ENCODE measurements at places on chromosomes 13 and 19.

DNA sequence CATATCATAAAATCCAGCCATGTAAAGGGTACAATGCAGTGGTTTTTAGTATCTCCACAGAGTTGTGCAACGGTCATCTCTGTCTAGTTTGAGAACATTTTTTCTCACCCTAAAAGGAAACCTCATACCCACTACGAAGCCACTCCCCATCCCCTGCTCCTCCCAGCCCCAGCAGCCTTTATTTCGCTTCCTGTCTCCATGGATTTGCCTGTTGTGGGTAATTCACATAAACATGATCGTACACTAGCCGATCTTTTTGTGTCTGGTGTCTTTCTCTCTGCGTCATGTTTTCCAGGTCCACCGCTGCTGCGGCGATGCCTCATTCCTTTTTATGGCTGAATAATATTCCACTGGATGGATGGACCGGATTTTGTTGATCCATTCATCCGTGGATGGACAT is 28.6 kb downstream of the BICRA start:
- no peak for DNase-seq

DNA sequence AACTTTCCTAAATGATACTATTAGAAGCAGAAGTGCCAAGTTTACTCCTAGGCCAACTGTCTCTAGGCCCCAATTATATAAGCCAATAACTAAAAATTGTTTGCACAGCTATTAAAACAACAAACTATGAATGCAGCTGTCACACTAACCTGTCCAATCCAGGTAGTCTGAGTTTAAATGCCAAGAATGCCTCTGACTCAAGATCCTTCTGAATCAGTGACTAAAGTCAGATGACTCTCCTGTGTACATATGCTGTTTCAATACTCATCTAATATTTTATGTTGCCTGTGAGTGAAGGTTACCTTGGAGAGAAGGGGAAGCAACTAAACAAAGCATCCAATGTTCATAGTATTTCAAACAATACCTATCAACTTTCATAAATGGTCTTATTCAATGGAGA is 257.0 kb downstream of the ENOX1 start:
- no peak for DNase-seq

GRCh38 chr13:64704121-64704649 is 2526.0 kb downstream of the PCDH9 start:
- DNase-seq: no peak

- DNase-seq: no peak
These were observed 1.4 kb upstream of the OR7G3 start for GRCh38 chr19:9128171-9128570.

- no peak for DNase-seq
These were observed 222.8 kb upstream of the PRR20A start for GRCh38 chr13:56917966-56918365.
